ENCODE measurements at places on chromosomes 5 and 9. TPM values are rescaled to one million over a fixed set of nuclear protein-coding genes. Genes with fewer than 3 reads are reported as not detected.

C5orf34 gene
- 5.4 TPM for total RNA-seq

PLPP7 gene
- total RNA-seq: 1.1 TPM

FOXD4 gene
- not detected for total RNA-seq

SV2C gene
- 0.23 TPM for total RNA-seq

ORM1 gene
- not detected for total RNA-seq

SLC1A1 gene
- total RNA-seq: 1.4 TPM

WNK2 gene
- 41.0 TPM for total RNA-seq

PTGS1 gene
- total RNA-seq: 124 TPM

TSLP gene
- total RNA-seq: 1.4 TPM

PCDHGA6 gene
- total RNA-seq: 3.3 TPM

BTNL8 gene
- total RNA-seq: not detected

LAMC3 gene
- 16.9 TPM for total RNA-seq

ROR2 gene
- 7.3 TPM for total RNA-seq

SLC6A18 gene
- not detected for total RNA-seq

NADK2 gene
- total RNA-seq: 12.3 TPM

FAT2 gene
- 204 TPM for total RNA-seq

SH2D3C gene
- 8.9 TPM for total RNA-seq

POLR3G gene
- 3.2 TPM for total RNA-seq

GPX3 gene
- total RNA-seq: 242 TPM

FOXD4L5 gene
- not detected for total RNA-seq

CTXN3 gene
- not detected for total RNA-seq

PCDHGB1 gene
- total RNA-seq: 4.3 TPM

TCF7 gene
- 7.2 TPM for total RNA-seq

ZSWIM6 gene
- 12.2 TPM for total RNA-seq

CTNND2 gene
- 0.40 TPM for total RNA-seq

MZB1 gene
- not detected for total RNA-seq

ANKDD1B gene
- total RNA-seq: 2.2 TPM

PCDHB12 gene
- total RNA-seq: 2.2 TPM

QRFP gene
- not detected for total RNA-seq

ORM2 gene
- not detected for total RNA-seq

ACSL6 gene
- total RNA-seq: not detected

CARTPT gene
- not detected for total RNA-seq

MEIKIN gene
- not detected for total RNA-seq

GRPEL2 gene
- total RNA-seq: 12.1 TPM

PCDHA9 gene
- total RNA-seq: 0.34 TPM

BASP1 gene
- 20.7 TPM for total RNA-seq

GFI1B gene
- not detected for total RNA-seq

NKD2 gene
- total RNA-seq: 13.0 TPM

NR5A1 gene
- total RNA-seq: not detected
